ENCODE measurements at places on chromosomes 3 and 15.
A peak's percentile ranks its signal among the peaks of the same experiment; 100 is the strongest.

DNA sequence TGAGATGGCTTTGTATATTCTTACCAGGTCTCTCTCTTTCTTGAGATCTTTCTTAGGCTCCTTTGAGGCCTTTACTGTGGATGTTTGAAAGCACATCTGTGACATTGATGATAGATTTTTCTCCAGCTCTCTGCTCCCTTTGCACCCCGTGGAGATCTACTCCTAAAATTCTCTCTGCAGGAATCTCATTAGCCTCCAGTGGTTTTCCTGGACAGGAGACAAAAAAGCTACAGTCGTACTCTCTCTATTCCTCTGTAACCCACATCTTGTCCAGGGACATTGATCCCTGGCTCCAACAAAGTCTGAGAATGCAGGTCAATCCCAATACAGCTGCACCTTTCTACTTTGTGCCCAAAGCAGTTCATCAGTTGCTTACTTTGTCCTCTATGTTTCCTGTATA, 68.2 kb downstream of the RBMS3 start:
- DNase-seq, result no peak

- no peak for DNase-seq
Observed at GRCh38 chr3:43723121-43723734, 32.5 kb downstream of the ABHD5 start.

DNA sequence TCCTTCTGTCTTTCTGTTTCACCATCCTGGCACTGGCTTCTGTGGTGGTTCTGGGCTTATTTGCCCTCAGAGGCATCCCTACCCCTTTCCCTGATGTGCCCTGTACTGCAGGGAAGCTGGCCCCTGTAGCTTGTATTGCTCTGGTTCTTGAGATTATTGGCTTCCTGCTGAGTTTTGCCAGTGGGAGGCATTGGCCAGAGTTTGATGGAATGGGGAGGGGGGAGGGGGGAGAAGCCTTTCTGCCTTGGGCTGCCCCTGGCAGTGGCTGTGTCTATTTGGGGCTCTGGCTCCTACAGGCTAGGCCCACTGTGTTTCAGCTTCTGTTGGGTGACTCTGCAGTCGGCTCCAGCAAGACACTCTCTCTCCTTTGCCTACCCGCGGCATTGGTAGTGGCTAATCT, 41.6 kb upstream of the SEMA6D start:
- DNase-seq, result no peak

DNA sequence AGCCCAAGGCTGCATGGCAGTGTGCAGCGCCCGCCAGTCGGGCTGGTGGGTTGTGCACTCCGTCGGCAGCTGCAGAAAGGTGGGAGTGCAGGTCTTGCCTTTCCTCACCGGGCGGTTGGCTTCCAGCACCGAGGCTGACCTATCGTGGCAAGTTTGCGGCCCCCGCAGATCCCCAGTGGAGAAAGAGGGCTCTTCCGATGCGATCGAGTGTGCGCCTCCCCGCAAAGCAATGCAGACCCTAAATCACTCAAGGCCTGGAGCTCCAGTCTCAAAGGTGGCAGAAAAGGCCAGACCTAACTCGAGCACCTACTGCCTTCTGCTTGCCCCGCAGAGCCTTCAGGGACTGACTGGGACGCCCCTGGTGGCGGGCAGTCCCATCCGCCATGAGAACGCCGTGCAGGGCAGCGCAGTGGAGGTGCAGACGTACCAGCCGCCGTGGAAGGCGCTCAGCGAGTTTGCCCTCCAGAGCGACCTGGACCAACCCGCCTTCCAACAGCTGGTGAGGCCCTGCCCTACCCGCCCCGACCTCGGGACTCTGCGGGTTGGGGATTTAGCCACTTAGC, 4.3 kb downstream of the ISL2 start:
- no peak for DNase-seq

- no peak for DNase-seq
Observed at GRCh38 chr3:197430934-197431333, 124.8 kb downstream of the BDH1 start.

- DNase-seq, result no peak
Observed at GRCh38 chr15:37136666-37137065, 36.3 kb upstream of the MEIS2 start.

DNA sequence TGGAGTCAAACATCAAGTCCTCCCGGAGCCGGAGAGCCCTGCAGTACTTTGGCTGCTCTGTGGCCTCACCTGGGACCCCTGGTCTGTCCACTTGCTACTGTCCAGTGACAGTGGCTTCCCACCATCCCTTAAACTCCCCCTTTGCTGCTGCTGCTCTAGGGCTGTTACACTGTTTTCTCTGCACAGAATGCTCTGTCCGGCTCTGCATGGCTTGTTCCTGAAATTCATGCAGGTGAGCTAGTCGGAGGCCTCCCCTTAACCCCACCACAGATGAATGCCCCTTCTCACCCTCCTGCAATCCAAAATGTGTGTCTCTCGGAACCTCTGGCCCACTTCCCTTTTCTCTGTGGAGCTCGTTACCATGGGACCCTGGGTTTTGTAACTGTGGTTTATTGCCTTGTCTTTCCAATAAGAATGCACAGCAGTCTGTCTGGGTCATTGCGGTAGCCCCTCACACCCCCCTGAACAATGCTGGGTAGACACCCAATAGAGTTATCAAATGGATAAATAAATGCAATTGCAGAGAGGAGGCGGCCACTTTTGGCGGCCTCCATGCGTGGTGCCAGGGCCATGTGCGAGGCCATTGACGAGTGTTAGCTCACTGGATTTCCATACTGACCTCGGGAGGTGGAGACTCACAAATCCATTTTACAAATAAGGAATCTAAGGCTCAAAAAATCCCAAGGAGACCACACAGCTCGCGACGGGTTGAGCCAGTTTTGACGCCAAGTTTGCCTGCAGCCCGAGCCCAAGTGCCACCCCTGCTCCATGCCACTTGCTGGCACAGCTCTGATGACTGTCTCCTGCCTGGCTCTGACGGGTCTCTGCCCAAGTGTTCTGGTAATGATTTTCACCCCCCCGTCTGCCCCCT, 48.5 kb downstream of the RGMA start:
- no peak for DNase-seq

DNA sequence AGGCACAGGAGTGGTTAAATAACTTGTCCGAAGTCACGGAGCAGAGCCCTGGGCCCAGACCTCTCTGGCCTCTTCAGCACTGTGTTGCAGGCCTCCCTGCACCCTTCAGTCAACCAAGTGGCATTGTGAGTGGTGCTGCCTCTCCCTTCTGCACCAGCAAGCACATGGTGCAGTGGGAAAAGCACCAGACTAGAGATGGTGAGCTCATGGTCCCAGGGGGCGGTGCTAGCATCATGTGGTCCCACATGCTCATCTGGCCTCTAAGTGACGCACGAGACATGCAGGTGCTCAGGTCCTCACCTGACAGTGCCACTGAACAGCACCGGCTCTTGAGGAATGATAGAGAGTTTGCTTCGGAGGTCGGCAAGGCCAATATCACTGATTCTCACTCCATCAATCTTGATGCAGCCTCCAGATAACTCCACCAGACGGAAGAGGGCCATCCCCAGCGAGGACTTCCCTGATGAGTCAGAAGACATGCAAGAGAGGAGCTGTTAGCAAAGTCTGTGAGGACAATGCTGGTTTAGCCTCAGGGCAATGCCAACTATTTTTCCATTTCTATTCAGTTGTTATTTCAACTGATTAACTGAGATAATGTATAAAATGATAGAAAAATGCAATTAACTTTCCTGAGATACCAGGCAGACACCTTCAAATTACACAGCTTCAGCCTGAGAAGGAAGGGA, 53.1 kb upstream of the PARL start:
- DNase-seq, result no peak

- no peak for DNase-seq
Observed at GRCh38 chr15:38559636-38560307, 4.8 kb downstream of the RASGRP1 start.

DNA sequence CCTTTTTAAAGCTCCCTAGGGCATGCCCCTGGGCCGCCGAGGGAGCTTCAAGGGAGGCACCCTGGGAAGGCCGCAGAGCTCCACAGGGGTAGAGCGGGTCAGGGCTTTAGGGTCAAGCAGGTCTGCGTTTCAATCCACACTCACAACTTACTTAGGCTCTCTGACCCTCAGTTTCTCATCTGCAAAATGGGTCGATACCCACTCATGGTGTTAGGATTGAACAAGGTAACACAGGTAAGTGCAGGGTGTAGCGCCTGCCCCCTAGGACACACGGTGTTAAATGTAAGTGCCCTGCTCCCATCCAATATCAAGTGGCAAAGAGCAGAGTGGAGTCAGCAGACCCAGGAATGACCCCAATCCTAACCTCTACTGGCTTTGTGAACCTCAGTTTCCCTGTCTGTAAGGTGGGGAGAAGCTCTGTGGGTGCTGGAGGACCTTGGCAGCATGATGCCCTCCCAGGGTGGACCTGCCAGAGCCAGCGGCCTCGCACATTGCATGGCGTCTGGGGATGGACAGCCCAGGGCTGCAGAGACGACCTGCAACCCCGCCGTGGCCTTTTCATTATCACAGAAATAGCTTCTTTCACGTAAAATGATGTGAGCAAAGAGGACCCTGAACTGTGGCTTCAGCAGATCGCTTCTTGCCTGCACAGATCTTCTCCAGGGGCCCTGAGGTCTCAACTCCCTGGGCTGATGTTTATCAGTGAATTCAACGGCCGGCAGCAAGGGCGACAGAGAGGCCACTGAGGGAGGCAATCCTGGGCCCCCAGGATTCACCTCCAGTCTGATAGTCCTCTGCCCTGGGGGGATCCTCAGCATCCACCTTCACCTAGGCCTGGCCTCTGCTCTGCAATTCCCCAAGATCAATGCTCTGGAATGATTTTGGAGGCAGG, 138.5 kb downstream of the CHSY1 start:
- no peak for DNase-seq

GRCh38 chr3:196531418-196531817, 16.3 kb upstream of the SMCO1 start:
- DNase-seq, result no peak

- no peak for DNase-seq
Observed at GRCh38 chr3:131387796-131388489, 6.4 kb downstream of the NUDT16 start.

DNA sequence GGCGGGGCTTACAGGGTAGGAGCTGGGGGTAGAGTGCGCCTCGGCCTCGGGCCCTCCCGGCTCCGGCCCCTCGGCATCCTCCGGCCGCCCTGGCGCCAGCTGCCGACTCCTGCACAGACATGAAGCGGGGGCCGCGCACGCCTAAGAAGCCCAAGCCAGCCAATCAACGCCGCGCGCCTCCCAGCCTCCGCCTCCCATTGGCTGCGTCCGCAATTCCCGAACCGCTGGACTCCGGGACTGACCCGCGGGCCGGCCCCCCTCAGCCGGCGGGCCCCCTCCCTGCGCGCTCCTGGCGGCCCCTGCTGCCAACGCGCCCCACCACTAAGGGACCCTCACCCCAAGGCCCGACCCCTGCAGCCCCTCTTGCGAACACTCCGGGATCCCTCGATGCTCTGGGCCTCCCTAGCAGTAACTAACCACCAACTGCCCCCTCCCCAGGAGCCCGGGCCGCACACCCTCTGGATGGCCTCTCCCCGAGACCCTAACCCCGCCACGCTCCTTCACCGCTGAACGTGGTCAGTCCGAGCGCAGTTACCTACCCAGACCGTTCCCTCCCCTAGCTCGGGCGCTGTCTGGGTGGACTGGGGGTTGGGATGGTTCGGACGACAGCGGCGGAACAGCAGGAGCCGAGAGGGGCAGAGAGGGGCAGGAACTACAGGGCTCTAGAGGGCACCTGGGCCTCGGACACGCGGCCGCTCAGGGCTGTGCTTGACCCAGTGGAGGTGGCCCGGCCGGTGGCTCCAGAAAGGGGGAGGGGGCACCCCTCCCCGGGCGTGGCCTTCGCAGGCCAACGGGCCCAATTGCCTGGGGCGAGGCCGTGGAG, 5.0 kb downstream of the GATA2 start:
- peak; percentile 80 for DNase-seq

DNA sequence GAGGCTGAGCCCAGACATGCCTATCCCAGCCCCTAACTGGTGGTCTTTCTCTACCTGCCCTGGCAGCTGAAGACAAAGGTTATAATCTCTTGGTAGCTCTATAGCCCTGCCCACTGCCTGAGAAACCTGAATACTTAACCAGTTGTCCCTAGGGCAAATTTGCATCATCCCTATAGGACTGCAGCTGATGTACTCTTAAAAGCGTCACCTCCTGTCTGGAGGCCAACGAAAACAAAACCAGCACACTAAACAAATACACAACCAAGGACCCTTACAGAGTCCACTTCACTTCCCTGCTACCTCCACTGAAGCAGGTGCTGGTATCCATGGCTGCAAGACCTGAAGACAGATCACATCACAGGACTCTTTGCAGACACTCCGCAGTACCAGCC, 98.0 kb downstream of the KCNAB1 start:
- DNase-seq, result no peak

DNA sequence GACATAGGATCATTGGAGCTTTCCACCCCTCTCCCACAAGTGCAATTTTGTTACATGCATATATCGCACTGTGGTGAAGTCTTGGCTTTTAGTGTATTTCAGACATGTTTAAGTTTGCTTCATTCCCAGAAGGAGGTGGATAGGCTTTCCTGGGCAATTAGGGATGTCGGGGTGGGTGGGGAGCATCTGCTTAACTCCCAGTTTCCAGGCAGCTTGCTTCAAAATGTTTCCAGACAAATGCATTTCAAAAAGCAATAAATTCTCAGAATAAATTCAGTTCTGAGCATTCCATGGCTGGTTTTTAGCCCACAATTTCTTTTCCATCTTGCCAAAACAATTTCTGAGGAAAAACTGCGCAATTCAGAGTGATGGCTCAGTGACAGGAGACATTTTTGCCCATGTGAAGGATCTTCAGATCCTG, 227.7 kb upstream of the ZPLD1 start:
- no peak for DNase-seq

DNA sequence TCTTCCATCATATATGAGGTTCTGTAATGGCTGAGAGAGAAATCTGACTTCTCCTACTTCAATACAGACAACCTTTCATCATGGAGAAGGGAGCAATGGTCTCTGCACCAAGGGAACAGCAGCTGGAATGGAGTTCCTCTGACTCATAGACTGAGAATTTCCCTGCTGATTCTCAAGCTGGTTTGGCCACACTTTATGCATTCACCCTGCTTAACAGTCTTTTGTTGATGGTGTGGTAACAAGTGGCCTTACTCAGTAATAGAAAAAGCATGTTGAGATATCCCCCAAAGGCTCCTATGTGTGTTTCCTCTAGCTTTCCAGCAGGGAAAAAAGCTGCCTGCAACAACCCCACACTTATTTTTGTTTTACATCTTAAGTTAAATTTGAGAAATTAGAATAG, 138.1 kb downstream of the GREM1 start:
- peak; percentile 97 for DNase-seq

DNA sequence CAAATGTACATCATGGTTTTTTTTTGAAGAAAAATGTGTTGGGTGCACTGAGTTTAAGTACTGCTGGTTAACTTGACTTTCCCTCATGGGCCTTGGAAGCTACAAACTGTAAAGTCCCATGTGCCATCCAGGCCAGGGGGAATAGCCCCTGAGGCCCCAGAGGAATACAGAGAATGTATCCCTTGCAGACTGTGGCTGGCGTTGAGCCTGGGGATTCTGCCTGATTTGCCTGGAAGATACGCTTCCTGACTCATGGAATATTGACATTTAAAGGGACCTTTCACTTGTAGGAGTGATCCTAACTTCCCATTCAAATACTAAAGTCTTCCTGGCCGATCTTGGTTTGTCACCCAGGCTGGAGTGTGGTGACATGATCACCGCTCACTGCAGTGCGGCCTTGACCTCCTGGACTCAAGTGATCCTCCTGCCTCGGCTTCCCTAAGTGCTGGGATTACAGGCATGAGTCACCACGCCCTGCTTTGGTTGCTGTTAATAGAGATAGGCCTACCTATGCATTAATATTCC, 42.0 kb downstream of the ADAMTSL3 start:
- no peak for DNase-seq

- no peak for DNase-seq
Observed at GRCh38 chr3:186121968-186122367, 13.1 kb upstream of the ETV5 start.
